ENCODE measurements at places on chromosomes 16 and 17.

- DNase-seq = no peak
Observed at GRCh38 chr17:17090642-17091103, 48.4 kb downstream of the MPRIP start.

- no peak for DNase-seq
Observed at GRCh38 chr16:87897521-87898505, 28.5 kb upstream of the SLC7A5 start.

- DNase-seq = no peak
Observed at GRCh38 chr17:59651346-59651745, 31.7 kb downstream of the CLTC start.

DNA sequence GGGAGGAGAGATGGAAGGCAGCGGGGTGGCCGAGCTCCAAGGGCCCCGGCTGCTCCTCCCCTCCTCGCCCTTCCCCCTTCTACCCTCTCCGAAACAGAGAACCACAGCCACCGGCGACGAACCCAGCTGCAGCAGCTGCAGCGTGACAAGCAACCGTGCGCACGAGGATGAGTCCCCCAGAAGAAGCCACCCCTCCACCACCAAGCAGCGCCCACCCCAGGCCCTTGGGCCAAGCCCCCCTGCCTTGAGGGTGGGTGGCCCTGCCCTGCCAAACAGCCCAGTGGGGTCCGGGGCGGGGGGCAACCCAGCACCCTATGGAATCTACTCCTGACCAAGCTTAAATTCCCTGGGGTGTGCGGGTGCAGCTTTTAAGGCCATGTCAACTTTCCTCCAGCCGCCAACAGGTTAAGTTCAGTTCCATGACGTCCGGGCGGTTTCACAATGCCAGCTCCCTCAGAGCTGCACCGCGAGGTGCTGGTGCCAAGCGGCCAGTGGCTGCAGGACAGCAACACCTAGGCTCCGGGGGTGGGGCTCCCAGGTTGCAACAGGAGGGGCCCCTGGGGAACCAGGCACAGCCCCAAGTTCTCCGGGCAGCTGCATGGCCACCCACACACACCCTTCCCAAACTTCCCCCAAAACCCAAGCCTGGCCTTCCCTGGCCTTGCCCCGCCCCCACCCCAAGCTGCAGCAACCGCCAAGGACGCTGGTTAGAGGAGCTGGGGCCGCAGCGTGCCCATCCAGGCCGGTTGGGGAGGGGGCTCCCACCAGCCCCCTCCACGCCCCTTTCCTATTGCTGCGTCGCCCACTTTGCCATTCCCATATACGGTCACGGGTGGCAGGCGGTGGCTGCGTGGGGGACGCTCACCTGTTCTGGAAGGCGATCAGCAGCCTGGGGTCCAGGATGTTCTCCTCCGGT lies 2.0 kb downstream of the CBX4 start:
- no peak for DNase-seq

DNA sequence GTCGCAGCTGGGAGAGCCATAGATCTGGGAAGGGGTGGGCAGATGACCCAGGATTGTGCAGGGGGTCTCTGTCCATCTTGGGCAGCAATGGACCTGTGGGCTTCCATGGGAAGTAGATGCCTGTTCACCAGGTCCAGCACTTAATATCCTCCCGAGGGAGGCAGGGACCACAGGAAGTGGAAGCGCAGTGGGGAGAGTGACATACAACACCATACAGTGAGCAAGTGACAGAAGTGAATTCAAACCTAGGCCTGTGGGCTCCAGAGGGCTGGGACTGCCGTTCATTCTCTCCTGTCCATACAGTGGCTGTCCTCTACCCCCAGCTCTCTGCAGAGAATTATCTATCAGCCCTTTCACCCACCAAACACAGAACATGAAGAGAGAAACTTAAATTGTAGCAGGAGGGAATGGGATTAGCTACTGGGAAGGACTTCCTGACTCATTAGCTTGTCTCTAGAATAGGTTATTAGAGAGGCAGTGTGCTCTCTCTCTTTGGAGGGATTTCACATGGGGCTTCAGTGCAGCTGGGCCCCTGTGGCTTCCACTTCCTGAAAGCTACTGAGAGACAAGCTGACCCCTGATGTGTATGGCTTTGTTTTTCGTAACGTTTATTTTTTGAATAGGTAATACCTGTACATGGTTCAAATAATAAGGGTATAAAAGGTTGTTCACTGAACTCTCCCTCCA lies 13.1 kb upstream of the SEZ6 start:
- no peak for DNase-seq

DNA sequence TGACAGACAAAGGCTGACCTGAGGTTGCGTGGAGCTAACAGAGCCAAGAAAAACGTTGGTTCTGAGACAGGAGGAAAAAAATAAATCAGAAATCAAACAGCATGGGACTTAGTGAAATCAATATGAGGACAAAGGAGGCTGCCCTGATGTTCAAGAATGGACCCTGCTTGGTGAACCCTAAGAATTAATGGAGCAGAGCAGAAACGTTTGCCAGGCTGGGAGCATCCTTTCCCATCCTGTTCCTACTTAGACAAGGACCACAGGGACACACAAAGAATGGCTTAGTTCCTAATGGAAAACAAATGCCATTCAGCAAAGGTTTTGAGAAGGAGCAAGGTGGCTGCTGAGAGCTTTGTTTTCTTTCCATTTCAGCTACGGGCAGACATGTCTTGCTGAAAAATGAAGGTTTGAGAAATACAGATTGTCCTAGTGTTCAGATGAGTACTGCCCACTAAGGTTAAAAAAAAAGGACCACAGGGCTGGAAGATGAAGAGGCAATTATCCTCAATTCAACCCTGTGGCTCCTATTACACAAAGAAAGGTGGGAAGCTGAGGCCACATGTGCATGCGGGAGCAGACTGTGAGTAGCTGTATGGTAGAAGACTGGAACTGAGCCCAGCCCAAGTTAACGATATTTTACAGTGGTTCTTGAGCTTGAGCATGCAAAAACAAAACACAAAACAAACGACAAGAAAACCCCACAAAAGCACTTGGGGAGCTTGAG lies 230.1 kb downstream of the SLC39A11 start:
- DNase-seq = no peak

GRCh38 chr17:32261417-32261736 lies 4.3 kb upstream of the RHBDL3 start:
- no peak for DNase-seq

GRCh38 chr17:74879308-74879707 lies 6.5 kb upstream of the FDXR start:
- DNase-seq = no peak

DNA sequence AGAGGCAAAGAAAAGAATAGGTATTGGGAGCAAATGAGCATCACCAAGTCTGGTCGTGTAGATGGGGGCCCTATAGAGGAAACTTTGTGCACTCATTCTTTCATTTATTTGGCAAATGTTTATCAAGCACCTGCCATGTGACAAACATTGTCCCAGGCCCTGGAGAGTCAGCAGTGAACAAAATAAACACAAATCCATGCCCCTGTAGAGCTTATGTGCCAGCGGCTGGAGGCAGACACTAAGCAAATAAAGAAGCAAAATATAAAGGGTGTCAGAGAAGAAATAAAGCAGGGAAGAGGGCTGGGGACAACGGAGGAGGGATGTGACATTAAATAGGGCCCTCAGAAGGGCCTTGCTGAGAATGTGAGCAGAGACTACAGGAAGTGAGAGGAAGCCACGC lies 45.5 kb downstream of the KATNIP start:
- DNase-seq = no peak

DNA sequence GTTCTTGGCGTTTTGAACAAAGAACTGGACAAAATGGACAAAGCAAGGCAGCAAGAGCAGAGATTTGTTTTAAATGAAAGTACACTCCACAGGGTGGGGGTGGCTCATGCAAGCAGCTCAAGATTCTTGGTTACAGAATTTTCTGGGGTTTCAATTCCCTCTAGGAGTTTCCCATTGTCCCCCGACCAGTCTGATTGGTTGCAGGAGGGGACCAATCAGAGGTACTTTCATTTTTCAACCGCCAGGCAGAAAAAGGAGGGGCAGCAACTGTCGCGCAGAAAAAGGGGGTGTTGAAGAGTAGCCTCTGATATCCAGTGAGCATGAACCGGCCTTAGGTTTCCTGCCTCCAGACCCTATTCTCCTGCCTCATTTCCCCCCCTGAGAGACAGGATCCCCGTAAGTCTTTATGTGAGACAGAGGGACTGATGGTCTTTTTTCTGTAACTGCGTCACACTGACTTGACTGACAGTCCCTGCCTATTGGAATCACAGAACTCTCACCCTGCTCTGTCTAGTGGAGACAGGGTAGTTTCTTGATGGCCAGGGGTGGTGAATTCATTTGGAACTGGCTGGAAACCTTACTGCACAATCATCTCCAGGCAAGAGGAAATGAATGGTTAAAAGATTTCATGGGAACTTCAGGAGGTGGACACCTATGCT lies 59.4 kb upstream of the ALOX12 start:
- no peak for DNase-seq

- DNase-seq = no peak
Observed at GRCh38 chr16:79876332-79876730, 275.8 kb upstream of the MAF start.

- no peak for DNase-seq
Observed at GRCh38 chr17:17732892-17733670, 51.8 kb downstream of the RAI1 start.

DNA sequence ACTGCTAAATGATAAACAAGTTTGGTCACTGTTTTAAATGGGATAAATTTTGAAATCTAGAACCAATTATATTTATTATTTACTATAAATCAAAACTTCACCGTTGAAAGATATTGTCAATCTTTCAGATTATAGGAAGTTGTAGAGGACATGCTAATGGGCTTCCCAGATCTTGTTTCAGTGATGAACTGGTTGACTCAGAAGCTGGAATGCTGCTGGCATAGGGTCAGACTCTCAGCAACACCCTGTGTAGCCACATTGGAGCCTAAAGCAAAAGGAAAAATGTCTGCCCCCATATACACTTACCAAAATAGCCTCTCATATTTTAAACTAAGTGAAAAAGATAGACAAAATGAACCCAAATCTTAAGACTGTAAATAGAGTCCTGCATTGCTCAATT lies 916.9 kb upstream of the SOX9 start:
- no peak for DNase-seq

DNA sequence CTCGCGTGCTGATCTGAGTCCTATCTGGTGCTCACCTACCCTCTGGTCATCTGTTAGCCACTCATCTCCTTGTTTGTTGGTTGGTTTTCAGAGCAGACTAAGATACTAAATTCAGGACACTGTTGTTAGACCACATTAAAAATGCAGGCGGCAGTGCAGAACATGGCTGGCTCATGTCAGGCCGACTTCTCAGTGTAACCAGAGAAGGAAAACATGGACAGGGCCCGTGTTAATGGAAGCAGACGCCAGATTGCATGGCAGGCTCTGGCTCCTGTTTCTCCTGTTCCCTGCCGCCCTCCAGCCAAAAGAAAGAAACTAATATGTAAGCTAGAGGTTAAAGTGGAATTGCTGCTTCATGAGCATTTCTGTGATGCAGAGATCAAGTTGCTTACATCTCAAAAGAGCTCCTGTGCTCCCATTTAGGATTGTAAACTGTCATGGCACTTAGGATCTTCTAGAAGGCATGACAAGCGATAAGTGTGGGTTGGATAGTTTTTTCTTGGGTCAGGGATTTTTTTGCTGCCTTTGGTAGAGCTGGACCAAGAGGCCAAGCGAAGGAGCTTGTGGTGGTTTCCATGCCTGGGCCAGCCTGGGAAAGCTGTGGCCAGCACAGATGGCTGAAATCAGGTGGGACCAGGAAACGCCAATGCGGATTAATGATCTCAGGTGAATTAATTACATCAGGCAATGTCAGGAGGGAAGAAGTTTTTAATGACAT lies 56.1 kb downstream of the YPEL2 start:
- DNase-seq = no peak

DNA sequence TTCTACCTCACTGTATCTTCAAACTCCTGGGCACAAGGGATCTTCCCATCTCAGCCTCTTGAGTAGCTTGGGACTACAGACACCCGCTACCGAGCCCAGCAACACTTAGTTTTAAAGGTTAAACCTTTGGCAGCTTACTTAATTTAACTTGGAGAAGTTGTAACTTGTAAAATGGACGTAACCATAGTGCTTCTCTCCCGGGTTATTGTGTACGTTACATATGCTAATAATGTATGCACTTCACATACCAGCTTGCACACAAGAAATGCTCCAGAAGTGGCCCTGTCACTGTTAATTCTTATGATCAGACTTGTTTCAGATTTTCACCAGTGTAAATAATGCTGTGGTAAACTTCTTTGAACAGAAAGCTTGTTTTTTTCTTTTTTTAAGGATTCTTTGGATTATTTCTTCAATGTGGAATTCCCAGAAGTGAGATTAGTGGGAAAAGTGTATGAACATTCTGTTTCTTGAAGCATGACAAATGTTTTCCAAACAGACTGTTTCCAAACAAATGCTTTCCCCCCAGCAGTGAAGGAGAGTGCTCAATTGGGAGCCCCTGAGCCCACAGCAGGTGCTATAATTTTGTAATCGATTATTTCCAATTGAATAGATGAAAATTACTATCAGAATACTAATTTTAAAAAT lies 61.5 kb downstream of the EPN2 start:
- DNase-seq = no peak

DNA sequence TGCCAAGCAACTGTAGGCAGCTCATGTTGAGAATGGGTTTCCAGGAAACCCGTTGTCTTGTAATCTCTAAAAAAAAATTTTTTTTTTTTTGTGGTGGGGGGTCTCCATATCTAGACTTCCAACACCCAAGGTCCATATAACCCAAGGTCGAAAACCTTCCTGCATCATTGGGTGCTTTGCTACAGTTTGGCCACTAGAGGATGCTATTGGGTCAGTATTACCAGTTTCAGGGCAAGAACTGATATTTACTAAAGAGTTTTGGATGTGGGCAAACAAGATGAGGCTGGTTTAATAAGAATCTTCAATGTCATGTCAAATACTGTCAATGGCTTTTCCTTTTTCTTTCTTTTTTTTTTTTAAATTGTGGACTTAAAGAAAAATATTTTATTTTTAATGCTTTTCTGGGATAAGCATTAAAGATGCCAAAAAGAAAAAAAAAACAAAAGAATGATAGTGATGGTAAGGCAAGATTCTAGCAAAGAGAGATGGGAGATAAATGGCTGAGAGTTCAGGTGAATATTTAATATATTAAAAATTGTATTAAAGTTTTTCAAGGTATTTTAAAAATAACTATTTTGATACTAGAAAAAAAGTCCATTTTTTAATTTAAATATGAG lies 62.2 kb downstream of the DHRS7C start:
- no peak for DNase-seq

- no peak for DNase-seq
Observed at GRCh38 chr16:19882186-19882585, 2.5 kb downstream of the GPRC5B start.

DNA sequence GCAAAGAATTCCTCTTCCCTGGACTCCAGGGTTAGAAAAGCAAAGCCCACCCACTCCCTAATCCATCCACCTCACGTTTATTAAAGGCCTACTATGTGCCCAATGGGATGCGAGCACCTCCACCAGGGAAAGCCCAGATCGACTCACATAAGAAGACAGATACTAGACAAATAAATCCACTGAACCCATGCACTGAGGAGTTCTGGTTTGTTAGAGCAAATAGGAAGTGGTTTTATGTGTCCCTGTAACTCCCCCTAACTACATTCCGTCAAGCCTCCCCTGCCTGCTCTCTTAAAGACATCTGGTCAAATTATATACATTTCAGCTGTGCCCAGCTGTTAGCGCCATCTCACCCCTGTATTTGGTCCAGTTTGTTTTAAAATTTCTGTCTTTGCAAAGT lies 218.5 kb upstream of the RPL38 start:
- DNase-seq = no peak
